ENCODE measurements at places on chromosomes 1 and 21.
A peak's percentile ranks its signal among the peaks of the same experiment; 100 is the strongest.

DNA sequence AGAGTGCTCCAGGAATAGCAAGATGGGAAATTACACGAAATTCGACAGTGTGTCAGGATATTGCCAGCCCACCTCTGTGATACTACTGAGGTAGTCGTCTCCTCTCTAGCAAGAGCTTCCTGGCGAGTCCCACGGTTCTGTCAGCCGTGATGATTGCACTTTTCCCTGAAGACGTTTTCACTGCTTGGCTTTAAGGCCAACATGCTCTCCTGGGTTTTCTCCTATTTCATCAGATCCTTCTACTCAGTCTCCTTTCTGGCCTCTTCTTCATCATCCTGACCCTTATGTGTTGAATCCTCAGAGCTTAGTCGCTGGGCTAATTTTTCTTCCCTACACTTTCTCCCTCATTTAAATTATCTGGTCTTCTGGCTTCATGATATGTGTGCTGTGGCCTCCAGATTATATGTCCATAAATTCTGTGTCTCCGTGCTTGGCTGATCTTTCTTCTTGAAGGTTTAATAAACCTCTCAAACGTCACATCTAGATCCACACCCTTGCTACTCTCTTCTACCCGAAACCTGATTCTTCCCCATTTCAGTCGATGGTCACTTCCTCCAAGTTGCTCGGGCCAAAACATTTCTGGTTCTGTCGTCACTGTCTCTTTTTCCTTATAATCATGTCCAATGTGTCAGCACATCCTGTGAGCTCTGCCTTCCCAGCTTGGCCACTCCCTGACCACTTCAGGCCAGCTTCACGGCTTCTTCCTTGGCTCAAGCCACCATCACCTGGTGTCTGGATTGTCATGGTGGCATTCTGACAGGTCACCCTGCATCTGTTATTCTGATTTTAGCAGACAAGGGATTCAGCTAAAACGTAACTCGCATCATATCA is 12.2 kb downstream of the OR2B11 start:
- DNase-seq: no peak

- no peak for DNase-seq
Measured at GRCh38 chr1:235511470-235512240, 7.4 kb upstream of the B3GALNT2 start.

- no peak for DNase-seq
Measured at GRCh38 chr1:6357243-6357936, 36.2 kb downstream of the ACOT7 start.

DNA sequence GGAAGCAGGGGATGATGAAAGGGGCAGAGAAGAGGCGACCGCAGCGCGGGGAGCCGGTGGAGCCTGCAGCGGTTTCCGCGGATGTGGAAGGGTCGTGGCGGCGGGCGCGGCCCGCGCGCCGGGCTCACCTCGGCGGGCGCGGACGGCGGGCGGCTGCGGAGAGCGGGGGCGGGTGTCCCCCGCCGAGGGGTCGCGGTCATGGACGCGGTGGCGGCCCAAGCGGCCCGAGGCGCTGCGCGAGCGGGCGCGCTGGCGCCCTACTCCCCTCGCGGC is 572 bp downstream of the LPGAT1 start:
- DNase-seq: peak; percentile 58

- peak; percentile 84 for DNase-seq
Measured at GRCh38 chr1:155273343-155274245, at the start of gene CLK2. Gene CLK2, minus strand, starts transcription at chr1:155273504. Its CDS starts 2,527 bp downstream, at chr1:155270977.

GRCh38 chr1:38093569-38094520 is 47.3 kb upstream of the POU3F1 start:
- no peak for DNase-seq

GRCh38 chr1:220755309-220755708 is 7.2 kb downstream of the MTARC2 start:
- DNase-seq: no peak

GRCh38 chr1:172452536-172453152 is 8.8 kb upstream of the PIGC start:
- no peak for DNase-seq

DNA sequence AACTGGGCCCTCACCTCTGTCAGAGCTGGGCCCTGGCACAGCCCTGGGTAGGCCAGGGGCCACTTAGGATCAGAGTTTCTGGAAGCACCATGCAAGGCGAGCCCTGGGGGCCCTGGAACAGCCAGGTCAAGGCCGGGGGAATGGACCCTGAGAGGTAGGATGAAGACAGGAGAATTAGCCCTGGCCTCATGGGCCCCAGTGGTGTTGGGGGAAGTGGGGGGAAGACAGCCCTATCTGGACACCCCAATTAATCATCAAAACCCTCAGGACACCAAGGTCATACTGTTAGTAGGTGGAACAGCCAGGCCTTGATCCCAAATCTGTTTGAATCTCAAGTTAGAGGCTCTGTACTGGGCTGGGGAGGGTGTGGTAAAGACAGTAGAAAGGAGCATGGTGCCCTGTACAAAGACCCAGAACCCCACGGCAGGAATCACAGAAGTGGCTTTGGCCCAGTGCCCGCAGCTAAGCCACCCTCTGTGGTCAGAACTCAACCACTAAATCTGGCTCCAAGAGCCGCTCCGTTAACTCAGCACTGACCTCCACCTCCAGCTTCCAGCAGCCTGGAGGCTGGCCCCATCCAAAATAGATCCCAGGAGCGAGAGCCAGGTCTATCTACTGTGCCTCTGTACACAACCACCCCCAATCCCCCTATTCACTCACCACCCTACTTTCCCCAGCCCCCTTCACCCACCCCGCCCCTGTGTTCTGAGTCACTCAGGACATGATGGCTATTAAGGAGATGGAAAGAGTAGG is 14.0 kb upstream of the TRIM63 start:
- no peak for DNase-seq

- DNase-seq: no peak
Measured at GRCh38 chr1:224528900-224529299, 87.2 kb upstream of the CNIH3 start.

DNA sequence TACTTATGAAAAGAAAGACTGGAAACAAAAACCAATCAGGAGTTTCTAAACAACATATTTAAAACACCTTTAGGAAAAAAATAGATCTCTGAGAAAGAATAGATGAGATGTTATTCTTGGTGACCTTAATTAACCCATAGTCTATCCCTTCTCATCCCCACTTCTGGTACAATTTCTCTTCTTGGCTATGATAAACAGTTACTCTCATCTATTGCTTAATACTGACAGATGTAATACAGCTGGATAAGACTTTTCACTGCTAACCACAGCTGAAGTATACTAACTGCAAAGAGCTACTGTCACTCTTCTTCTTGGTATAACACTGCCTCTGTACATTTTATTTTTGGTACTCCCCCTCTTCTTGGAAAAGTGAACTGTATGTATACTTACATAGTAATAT is 15.2 kb downstream of the EXTL2 start:
- DNase-seq: no peak

DNA sequence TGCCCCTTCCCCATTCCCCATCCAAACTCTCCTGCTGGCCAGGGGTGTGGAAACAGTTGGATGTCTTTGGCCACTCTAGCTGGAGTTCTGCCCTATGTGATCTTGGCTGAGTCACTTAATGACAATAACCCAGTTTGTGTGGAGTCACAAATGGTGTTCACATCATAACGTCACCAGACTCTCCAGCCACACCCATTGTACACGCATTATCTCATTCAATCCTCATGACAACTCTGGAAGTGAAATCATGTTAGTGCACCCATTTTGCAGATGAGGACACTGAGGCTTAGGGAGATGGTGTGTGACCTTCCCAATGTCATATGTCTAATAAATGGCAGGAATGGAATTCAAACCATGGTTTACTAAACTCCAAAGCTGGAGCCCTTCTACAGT is 1.2 kb upstream of the CDA start:
- no peak for DNase-seq

DNA sequence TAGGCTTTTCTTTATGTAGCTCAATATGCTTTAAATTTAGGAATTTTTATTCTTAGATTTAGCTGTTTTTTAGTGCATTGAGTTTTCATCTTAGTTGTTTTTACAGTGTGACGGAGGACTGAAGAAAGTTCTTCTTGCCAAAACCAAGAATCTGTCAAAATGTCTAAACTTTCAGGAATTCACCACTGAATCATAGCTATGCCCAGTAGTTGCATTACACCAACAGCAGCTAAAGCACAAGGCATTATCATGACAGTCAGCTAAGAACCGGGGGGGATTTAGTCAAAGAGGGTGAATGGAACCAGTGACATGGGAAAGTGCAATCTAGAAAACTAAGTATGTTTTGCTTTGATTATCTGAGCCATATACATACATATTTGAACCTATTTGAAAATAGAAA is 6.5 kb upstream of the C1orf146 start:
- DNase-seq: no peak

DNA sequence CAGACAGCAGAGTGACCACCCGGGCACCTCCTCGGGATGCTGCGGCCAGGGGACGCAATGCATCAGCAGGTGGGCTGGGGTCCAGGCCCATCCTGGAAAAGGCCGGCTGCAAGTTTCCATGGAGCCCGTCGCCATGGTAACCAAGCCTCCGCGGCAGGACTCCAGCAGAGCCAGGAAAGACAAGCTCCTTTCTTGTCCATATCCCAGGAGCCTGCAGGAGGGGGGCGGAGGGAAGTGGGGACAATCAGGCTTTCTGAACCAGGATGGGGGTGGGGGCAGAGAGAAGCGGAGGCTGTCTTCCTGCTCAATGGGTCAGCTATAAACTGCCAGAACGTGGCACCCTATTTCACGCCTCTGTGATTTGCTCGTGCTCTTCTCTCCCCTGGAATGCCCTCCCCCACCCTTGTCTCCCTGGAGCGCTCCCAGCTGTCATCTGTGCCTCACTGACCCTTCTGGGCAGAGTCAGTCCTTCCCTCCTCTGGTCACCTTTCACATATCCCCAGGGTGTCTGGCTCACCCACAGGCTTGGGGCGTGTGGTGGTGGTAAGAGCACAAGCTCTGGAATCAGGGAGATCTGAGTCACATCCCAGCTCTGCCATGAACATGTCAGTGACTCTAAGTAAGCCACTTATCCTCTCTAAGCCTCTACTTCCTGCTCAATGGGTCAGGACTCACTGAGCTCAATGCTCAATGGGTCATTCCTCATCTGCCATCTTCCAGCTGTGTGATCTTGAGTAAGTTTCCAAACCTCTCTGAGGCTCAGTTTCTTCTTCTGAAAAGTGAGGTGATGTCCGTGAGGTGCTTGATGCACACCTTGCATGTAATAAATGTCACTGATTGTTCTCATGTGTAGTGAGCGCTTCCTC is 58.9 kb upstream of the LAPTM5 start:
- peak; percentile 97 for DNase-seq

GRCh38 chr1:32388641-32389040 is 5.6 kb downstream of the BSDC1 start:
- no peak for DNase-seq

GRCh38 chr1:241389400-241389799 is 32.4 kb upstream of the RGS7 start:
- no peak for DNase-seq

DNA sequence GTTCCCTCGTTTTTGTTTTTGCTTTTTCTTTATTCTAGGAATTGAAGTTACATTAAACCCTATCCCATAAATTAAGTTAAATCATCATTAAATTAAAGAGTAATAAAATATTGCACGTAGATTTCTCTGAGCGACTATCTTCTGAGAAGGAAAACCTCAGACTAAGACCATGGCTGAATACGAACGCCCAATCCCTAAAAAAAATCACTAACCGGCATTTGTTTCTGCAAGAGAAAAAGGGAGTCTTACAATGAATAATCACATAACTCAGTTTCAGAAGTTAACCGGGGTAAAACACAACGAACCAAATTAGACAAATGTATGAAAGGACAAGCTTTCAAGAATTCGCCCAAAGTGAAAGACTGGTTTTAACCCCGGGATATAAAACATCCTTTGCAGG is 1.3 kb downstream of the PIK3R3 start:
- DNase-seq: no peak

DNA sequence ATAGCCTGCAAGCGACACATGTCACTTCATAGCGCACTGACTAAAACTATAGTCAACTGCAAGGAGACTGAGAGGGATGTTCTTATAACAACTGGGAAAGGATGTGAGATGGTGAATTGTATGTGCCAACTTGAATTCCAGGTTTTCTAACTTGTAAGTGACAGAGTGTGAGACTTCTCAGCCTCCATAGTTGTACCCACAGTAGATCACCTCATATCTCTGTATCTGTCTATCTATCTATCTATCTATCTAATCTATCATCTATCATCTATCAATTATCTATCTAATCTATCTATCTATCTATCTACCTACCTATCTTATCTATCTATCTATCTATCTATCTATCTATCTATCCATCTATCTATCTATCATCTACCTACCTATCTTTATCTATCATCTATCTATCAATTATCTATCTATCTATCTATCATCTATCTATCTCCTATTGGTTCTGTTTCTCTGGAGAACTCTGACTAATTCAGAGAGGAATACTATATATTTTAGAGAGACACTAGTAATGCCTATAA is 162.3 kb downstream of the CTH start:
- DNase-seq: no peak

GRCh38 chr1:224175617-224176016 is 7.4 kb upstream of the DEGS1 start:
- peak; percentile 20 for DNase-seq

DNA sequence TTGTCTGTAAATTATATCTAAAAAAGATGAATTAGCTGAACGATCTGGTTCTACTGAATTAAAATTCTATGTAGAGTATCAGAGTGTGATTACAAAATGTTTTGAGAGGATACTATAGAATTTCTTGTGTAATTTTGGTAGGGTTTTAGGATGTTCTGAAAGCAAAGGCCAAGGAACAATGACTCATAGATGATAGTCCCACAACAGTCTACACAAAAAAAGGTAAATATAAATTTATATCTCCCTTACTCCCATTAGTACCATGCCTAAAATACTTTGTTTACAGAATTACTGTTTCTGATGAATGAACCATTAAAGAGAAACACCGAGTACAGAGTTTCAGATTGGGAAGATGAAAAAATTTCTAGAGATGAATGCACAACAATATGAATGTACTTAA is 9.5 kb downstream of the EDEM3 start:
- no peak for DNase-seq

DNA sequence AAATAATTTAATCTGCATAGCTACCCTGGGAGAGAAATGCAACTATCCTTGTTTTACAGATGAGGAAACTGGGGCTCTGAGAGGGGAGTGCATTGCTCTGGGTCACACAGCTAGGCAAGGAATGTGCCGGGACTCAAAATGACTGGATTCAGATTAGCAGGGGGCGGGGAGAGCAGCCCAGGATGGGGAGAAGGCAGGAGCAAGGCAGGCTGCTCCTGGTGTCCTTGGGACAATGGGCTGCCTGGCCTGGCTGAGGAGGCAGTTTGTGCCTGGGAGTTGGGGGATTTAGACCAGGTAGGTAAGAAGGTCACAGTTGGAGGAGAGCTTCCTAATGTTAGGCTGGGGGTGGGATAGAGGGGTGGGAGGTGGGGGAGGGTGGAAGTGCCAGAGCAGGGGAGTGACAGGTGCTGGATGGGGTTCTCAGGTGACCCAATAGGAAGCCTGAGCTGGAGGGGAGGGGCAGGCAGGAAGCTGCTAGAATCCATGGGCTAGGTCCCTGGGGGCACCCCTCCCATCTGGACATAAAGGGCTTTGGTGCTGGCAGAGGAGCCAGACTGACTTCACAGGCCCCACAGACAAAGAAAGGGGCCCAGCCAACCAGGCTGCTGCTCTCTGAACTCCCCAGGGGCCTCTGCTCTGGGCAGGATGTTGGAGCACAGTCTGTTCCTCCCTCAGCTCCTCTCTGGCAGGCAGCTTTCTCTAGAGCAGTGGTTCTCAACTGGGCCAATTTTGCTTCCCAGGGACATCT is 29.0 kb downstream of the TRIM62 start:
- DNase-seq: peak; percentile 59

GRCh38 chr1:200243042-200243437 is 166.8 kb downstream of the ZNF281 start:
- no peak for DNase-seq

Measured in anterior cingulate cortex (tissue), 58 donors.